GOT3 (cell line): ENCODE measurements at places on chromosomes 6 and 20.

DNA sequence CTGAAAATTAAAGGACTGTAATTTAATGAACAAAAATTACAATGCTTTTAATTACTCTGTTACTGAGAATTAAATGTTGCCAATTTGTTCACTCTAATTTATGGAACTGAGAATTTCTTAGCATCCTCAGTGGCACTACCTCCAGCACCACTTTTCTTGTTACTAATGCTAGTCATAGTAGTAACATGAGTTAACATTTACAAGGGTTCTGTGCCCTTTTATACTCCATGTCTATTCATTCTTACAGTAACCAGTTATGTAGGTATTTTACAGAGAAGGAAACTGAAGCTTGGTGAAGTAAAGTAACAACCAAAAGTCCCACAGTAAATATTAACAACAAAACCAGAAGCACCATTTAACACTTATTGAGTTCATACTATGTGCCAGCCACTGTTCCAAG is 34.3 kb downstream of the RARS2 start:
- no peak for DNase-seq

- no peak for DNase-seq
Observed at GRCh38 chr6:146884728-146885127, 286.0 kb downstream of the ADGB start.

DNA sequence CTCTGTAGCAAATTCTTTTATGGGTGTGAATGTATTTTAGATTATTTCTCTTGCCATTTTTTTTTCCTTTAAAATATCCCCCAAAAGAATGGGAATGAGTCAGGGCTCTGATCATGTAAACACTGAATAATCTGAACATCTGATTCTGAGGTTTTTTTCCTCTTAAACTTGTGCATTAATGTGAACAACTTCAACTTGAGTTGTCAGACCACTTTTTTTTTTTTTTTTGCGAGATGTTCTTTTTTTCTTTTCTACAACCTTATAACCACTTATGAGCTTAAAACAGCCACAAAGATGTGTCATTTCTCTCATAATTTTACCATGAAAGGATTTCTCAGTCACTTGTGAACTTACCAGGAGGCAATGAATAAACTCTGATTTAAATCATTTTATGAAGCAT is 85.3 kb downstream of the TBC1D7 start:
- no peak for DNase-seq

- DNase-seq, result no peak
Observed at GRCh38 chr6:45437439-45437815, 59.7 kb upstream of the SUPT3H start.

GRCh38 chr20:19691125-19691524 is 66.9 kb upstream of the RIN2 start:
- DNase-seq, result no peak

DNA sequence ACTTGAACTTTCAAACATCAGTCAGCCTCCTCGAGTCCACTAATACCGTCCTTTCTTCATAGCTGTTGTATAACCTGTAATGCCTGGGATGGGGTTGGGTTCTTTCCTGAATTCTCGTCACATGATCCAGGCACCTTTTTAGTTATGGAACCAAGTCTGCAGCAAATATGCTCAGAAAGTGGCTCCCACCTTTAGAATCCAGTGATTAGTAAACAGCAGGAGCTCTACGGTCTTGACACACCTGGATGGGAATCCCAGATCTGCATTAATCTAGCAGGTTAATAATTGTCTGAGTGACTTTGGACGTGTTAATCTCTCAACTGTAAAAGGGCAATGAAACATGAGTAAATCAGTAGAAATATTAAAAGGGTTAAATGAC is 729 bp upstream of the ZHX3 start:
- no peak for DNase-seq
